ENCODE measurements at places on chromosomes 1 and 21. TPM values are rescaled to one million over a fixed set of nuclear protein-coding genes. Genes with fewer than 3 reads are reported as not detected.

DNA sequence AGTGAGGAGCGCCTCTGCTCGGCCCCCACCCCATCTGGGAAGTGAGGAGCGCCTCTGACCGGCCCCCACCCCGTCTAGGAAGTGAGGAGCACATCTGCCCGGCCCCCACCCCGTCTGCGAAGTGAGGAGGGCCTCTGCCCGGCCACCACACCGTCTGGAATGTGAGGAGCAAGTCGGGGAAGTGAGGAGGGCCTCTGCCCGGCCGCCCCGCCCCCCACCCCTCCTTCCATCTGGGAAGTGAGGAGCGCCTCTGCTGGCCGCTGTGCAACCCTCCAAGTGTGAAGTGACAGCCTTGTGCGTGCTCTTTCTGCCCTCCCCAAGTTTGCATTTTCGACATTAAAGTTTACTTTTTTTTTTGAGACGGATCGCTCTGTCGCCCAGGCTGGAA lies 5.1 kb upstream of the ZZZ3 start:
- peaks cover 17% of the 10 kb centered on the region for H3K4me1 ChIP-seq
- H3K27ac ChIP-seq: peak overlapping the region; percentile 30
- H3K4me3 ChIP-seq: peak overlapping the region; percentile 21
- DNase-seq: peak; percentile 69
- peaks cover 15% of the 10 kb centered on the region for H3K36me3 ChIP-seq

GRCh38 chr1:227305894-227306626 lies 12.2 kb downstream of the CDC42BPA start:
- H3K27ac ChIP-seq: no peak overlapping the region
- H3K36me3 ChIP-seq: peaks cover 3% of the 10 kb centered on the region
- DNase-seq: no peak
- no peak overlapping the region for H3K4me3 ChIP-seq
- H3K4me1 ChIP-seq: peaks cover 18% of the 10 kb centered on the region
- no peaks in the 10 kb centered on the region for H3K27me3 ChIP-seq

GRCh38 chr1:231264642-231265041 lies 23.6 kb downstream of the GNPAT start:
- H3K27ac ChIP-seq: peak overlapping the region; percentile 1
- H3K27me3 ChIP-seq: peaks cover 3% of the 10 kb centered on the region
- no peaks in the 10 kb centered on the region for H3K4me1 ChIP-seq
- H3K36me3 ChIP-seq: peaks cover 23% of the 10 kb centered on the region
- no peak overlapping the region for H3K4me3 ChIP-seq
- DNase-seq: no peak

GRCh38 chr1:207808322-207808705 lies 56.5 kb downstream of the CD46 start:
- H3K27ac ChIP-seq: no peak overlapping the region
- peaks cover 13% of the 10 kb centered on the region for H3K4me1 ChIP-seq
- H3K4me3 ChIP-seq: no peak overlapping the region
- H3K27me3 ChIP-seq: no peaks in the 10 kb centered on the region

GRCh38 chr21:28683982-28684752 lies 308.5 kb downstream of the LTN1 start:
- H3K36me3 ChIP-seq: no peaks in the 10 kb centered on the region
- DNase-seq: no peak
- H3K27me3 ChIP-seq: no peaks in the 10 kb centered on the region

GRCh38 chr1:183263886-183264602 lies 78.0 kb downstream of the LAMC2 start:
- no peak overlapping the region for H3K4me3 ChIP-seq
- peaks cover 10% of the 10 kb centered on the region for H3K4me1 ChIP-seq
- DNase-seq: no peak
- no peak overlapping the region for H3K27ac ChIP-seq
- H3K36me3 ChIP-seq: no peaks in the 10 kb centered on the region

DNA sequence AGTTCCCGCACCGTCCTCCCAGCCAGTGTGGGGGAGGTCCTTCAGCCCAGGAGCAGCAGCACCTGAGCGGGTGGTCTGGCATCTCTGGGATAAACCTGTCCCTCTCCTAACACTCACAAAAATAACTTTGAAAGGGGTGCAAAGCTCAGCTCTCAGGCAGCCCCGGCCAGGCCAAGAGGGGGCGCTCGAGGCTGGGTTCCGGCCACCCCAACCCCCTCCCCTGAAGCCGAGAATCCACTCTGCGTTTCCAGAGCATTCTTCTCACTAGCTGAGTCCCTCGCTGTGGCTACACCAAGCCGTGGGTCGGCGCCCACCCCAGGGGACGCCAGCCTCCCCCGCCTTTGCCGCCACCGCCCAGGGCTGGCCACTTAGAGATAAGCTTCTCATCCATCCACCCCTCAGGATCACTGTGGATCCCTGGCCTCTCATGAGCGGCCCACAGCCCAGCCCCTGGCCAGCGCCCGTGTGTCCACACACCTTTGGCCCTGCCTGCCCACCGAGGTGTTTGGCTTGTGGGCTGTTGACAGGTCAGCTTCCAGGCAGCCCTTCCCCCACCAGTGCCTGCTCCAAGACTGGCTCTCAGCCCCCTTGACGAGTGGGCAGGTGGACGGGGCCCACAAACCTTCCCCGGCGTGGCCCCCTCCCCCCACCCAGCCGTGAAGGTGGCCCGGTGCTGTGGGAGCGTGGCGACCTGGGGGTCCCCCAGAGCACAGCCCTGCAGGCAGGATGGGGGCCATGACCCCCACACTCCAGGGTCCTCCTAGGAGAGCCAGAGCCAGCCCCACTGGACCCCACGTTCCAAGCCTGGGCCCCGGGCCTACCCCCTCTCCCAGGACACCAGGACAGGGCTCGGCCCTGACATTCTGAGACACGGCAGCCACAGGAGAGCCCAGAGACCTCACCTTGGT lies 1.9 kb downstream of the FTCD start:
- peaks cover 9% of the 10 kb centered on the region for H3K36me3 ChIP-seq
- no peak overlapping the region for H3K27ac ChIP-seq
- H3K4me1 ChIP-seq: no peaks in the 10 kb centered on the region
- H3K27me3 ChIP-seq: peaks cover 2% of the 10 kb centered on the region
- DNase-seq: peak; percentile 79
- no peak overlapping the region for H3K4me3 ChIP-seq

The ZNF697 gene
- 13.3 TPM for total RNA-seq

- peaks cover 5% of the 10 kb centered on the region for H3K4me1 ChIP-seq
- H3K36me3 ChIP-seq: peaks cover 10% of the 10 kb centered on the region
- H3K4me3 ChIP-seq: no peak overlapping the region
- H3K27ac ChIP-seq: no peak overlapping the region
- no peak for DNase-seq
Observed at GRCh38 chr1:154778275-154778674, 91.8 kb downstream of the KCNN3 start.

GRCh38 chr21:32868631-32869454 lies 97.3 kb upstream of the PAXBP1 start:
- H3K4me1 ChIP-seq: no peaks in the 10 kb centered on the region
- H3K27me3 ChIP-seq: peaks cover 4% of the 10 kb centered on the region
- H3K36me3 ChIP-seq: peaks cover 3% of the 10 kb centered on the region
- H3K4me3 ChIP-seq: no peak overlapping the region
- no peak overlapping the region for H3K27ac ChIP-seq
- DNase-seq: no peak

DNA sequence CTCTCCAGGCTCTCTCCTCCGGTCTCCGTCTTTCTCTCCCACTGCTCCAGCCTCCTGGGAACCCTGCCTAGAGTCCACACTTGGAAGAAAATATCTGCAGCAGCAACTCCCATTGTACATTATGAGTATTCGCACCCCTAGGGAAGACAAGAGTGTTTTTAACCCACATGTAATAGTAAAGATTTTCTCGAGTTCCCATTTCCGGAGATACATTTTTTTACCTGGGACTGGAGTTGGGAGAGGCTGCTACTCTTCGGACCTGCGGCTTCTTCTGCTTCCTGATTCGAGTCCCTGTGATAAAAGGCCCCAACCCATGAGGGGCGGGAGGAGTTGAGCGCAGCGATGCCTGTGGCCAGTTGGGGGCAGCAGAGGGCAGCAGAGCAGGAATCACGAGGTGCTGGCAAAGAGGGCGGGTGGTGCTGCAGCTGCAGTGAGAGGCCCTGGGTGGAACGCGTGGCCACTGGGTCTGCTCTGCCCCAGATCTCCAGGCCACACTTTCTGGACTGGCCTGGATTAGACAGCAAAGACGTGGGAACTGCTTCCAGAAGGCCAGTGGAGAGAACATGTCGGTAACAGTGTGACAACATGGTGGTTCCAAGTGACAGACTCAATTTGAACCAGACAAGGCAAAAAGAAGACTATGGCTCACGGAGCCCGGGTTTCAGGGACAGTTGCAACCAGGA lies 221.0 kb upstream of the CSF3R start:
- no peaks in the 10 kb centered on the region for H3K36me3 ChIP-seq
- H3K4me1 ChIP-seq: no peaks in the 10 kb centered on the region
- H3K27ac ChIP-seq: no peak overlapping the region
- no peak overlapping the region for H3K4me3 ChIP-seq

- H3K36me3 ChIP-seq: no peaks in the 10 kb centered on the region
- DNase-seq: no peak
- H3K4me1 ChIP-seq: no peaks in the 10 kb centered on the region
- no peak overlapping the region for H3K4me3 ChIP-seq
- H3K27me3 ChIP-seq: no peaks in the 10 kb centered on the region
Observed at GRCh38 chr21:29443411-29444010, 144.8 kb downstream of the BACH1 start.

DNA sequence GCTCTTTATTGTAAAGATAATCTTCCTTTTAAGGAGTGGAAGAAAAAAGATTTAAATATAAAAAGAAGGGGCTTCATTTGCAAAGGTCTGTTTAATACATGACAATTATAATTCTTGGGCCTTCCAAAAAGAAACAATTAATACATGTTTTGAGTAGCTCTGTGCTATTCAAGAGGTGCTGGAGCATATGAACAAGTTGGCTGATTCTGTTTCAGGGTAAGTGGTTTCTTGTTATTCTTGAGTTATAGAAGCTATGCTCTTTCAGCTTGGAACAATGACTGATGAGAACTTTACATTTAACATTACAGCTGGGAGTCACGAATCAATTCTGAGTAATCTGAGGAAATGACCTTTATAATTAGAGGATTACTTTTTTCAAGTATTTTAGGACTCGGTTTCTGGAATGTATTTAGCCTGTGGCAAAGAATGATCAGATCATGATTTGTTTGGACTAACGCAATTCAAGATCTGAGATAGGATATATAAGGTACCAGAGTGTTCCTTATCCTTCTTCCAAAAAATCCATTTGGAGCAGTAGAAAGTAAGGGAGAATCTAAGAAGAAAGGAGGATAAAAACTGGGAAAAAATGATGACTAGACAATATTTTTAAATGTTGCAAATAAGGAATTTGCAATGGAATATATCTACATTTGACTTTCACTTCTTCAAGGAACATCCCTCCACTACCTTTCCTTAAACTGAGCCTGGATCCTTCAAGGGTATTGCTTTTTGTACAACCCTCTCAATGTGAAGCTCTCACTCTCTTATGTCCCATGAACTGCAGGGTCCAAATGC lies 77.1 kb upstream of the KCTD3 start:
- no peak overlapping the region for H3K27ac ChIP-seq
- no peak for DNase-seq
- H3K4me3 ChIP-seq: no peak overlapping the region
- H3K4me1 ChIP-seq: no peaks in the 10 kb centered on the region

The FAM131C gene
- 0.56 TPM for total RNA-seq

- no peak for DNase-seq
- H3K27me3 ChIP-seq: peaks cover 8% of the 10 kb centered on the region
- peaks cover 18% of the 10 kb centered on the region for H3K36me3 ChIP-seq
- H3K4me3 ChIP-seq: peak overlapping the region; percentile 97
Observed at GRCh38 chr1:151147665-151148064, 1.2 kb upstream of the SEMA6C start.

The MTMR11 gene
- total RNA-seq: 10.3 TPM

The MYBPH gene
- total RNA-seq: not detected

DNA sequence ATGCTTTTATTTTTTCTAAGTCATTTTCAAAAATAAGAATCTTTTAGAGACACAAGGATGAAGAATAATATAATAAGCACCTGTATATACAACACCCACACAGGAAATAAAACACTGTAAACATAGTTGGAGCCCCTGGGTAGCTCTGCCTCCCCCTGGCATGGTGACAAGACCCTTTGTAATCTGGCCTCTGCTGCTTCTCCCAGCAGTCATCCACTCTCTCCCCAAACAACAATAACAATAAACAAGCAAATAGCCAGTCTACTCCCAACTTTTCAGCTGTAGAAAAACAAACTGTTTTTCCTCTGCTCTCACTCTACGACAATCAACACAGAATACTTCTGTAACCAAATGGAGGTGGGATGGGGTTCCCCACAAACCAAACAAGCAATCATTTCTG lies 110.1 kb downstream of the CSMD2 start:
- no peaks in the 10 kb centered on the region for H3K36me3 ChIP-seq
- H3K4me3 ChIP-seq: no peak overlapping the region
- DNase-seq: no peak
- peaks cover 2% of the 10 kb centered on the region for H3K4me1 ChIP-seq
- H3K27me3 ChIP-seq: peaks cover 3% of the 10 kb centered on the region

DNA sequence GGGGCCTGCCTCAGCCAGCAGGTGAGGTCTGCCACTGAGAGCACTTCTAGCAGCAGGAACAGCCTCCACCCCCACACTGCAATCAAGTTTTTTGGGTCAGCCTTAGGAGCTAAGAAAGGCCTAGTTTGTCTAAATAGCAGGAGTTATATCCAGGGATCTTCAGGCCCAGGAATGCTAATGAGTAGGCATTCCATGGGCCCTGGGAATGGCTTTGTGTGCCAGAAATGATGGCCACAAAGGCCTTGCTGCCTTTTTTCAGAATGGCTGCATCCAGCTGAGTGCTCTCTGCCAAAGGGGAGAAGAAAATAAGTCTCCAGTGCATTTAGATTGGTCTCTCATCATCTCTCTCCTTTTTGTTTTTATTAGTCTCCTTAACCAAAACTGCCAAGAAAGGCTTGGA lies 2.8 kb downstream of the MRTO4 start:
- H3K4me1 ChIP-seq: peaks cover 17% of the 10 kb centered on the region
- no peak for DNase-seq
- peaks cover 7% of the 10 kb centered on the region for H3K27me3 ChIP-seq
- no peak overlapping the region for H3K4me3 ChIP-seq
- no peak overlapping the region for H3K27ac ChIP-seq

GRCh38 chr1:76075877-76076276 lies 1.3 kb downstream of the ST6GALNAC3 start:
- H3K36me3 ChIP-seq: no peaks in the 10 kb centered on the region
- peak overlapping the region; percentile 96 for H3K4me3 ChIP-seq
- H3K4me1 ChIP-seq: peaks cover 46% of the 10 kb centered on the region
- no peak for DNase-seq
- peaks cover 5% of the 10 kb centered on the region for H3K27me3 ChIP-seq

GRCh38 chr1:201606096-201606495 lies 67.2 kb downstream of the NAV1 start:
- H3K4me3 ChIP-seq: no peak overlapping the region
- peaks cover 27% of the 10 kb centered on the region for H3K4me1 ChIP-seq
- H3K27ac ChIP-seq: no peak overlapping the region
- H3K36me3 ChIP-seq: peaks cover 4% of the 10 kb centered on the region
- no peak for DNase-seq

DNA sequence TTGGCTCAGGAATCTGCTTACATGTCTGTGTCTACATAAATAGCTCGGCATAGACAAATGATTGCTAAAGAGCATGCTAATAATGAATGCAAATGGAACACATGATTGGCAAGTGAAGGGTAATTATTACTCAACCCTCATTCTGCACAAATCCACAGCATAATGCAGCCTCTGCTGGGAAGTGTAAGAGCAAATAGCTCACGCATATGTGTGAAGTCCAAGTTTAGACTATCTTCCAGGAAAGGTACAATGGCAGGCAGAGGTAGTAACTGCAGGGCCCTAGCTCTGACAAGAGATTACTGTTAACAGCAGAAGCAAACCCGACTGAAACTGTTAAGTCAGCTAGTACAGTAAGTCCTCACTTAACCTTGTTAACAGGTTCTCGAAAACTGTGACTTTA lies 7.0 kb upstream of the IL6R start:
- H3K27me3 ChIP-seq: no peaks in the 10 kb centered on the region
- H3K36me3 ChIP-seq: no peaks in the 10 kb centered on the region
- H3K4me1 ChIP-seq: no peaks in the 10 kb centered on the region
- H3K4me3 ChIP-seq: no peak overlapping the region
- DNase-seq: no peak

GRCh38 chr1:159879977-159880376 lies 17.5 kb upstream of the VSIG8 start:
- H3K4me1 ChIP-seq: peaks cover 10% of the 10 kb centered on the region
- H3K4me3 ChIP-seq: no peak overlapping the region

Data from endothelial cell (in vitro differentiated cells).